ENCODE measurements at places on chromosomes 11 and 22.

GRCh38 chr11:77775936-77776335, 44.6 kb downstream of the RSF1 start:
- no peak for DNase-seq

GRCh38 chr11:4074266-4074665, 20.3 kb upstream of the RRM1 start:
- no peak for DNase-seq

GRCh38 chr11:110090466-110091026, 2.6 kb upstream of the ZC3H12C start:
- no peak for DNase-seq

DNA sequence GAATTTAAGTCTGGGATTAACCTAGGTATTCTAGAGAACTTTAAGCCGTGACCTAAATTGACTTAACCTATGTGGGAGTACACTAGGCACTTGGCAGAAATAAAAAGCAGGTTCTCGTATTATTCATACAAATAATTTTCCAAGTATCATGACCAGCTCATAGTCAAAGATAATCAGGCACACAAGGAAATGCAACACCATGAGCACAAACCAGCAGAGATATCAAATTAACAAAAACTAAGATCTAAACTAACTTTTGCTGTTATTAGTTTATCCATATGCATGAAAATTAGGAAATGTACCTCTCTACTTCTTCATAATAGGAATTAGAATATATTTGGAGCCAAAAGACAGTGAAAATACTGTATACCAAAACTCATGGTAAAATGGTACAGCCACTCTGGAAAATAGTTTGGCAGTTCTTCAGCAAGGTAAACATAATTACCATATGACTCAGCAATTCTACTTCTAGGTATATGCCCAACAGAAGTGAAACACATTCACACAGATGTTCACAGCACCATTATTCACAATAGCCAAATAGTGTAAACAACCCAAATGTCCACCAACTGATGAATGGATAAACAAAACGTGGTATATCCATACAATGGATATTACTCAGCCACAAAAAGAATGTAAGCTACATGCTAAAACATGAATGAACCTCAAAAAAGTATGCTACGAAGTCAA, 154.1 kb downstream of the ENTHD1 start:
- no peak for DNase-seq

GRCh38 chr11:64472593-64473455, 113.9 kb downstream of the RPS6KA4 start:
- no peak for DNase-seq

GRCh38 chr22:42754658-42755057, 34.0 kb upstream of the A4GALT start:
- DNase-seq, result no peak

DNA sequence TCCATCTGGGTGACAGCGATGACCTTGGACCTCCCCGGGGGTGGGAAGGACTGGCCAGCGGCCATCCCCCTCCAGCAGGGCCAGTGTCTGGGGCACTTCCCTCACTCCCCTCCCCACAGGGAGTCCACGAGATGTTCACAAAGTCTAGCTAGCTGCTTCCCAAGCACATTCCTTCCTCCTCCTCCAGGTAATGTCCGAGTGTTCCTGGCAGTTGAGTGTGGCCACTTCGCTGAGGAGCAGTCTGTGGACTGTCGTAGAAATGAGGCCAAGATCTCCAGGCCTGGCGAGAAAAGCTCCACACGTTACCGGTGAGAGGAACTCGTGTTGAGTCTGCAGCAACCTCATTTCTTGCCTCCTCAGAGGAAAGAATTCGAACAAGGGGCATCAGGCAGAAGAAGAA, 425.5 kb downstream of the BRD1 start:
- no peak for DNase-seq

GRCh38 chr11:85751724-85752123, 59.2 kb downstream of the SYTL2 start:
- DNase-seq, result no peak

- DNase-seq, result no peak
Observed at GRCh38 chr11:46860218-46860617, 14.1 kb upstream of the CKAP5 start.

DNA sequence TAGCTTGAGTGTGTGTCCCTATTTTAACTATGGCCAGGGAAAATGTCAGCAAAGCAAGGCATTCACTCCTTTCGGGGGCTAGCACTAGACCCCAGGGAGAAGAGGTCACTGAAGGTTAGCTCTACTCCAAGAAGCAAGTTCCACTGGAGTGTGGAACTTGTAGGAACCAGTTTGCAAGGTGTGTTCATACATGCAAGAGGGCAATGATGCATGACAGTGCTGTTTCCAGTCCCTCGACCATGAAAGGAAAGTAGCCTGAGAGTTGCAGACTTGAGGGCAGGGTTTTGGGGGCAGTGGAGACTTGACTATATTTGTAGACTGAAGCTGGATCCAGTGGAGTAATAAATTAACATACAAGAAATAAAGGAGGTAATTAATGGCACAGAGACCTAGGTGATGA, 21.6 kb upstream of the SLC36A4 start:
- DNase-seq, result no peak

DNA sequence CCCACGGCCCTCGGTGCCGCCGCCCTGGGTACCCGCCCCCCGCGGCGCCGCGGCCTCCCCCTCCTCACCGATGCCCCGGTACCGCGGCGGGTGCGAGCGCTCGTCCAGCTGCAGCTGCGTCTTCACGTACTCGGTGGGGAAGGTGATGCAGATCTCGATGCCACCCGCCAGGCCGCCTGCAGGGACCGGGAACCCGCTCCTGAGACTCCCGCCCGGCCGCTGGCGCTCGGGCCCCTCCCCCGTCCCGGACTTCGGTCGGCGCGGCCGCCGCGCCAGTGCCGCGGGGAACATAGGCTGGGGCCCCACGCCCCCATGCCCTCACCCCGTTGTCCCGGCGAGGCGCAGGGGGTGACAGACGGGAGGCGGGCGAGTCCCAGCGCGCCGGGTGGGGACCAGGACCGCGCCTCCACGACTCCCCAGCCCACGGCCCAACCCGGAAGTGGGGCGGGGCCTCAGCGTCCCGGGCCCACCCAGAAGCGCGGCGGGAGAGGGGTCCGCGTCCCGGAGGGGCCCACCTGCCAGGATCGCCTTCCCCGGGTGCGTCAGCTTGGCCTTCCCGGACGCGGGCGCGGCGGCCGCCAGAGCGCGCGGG, 375 bp downstream of the SLC25A1 start:
- no peak for DNase-seq

DNA sequence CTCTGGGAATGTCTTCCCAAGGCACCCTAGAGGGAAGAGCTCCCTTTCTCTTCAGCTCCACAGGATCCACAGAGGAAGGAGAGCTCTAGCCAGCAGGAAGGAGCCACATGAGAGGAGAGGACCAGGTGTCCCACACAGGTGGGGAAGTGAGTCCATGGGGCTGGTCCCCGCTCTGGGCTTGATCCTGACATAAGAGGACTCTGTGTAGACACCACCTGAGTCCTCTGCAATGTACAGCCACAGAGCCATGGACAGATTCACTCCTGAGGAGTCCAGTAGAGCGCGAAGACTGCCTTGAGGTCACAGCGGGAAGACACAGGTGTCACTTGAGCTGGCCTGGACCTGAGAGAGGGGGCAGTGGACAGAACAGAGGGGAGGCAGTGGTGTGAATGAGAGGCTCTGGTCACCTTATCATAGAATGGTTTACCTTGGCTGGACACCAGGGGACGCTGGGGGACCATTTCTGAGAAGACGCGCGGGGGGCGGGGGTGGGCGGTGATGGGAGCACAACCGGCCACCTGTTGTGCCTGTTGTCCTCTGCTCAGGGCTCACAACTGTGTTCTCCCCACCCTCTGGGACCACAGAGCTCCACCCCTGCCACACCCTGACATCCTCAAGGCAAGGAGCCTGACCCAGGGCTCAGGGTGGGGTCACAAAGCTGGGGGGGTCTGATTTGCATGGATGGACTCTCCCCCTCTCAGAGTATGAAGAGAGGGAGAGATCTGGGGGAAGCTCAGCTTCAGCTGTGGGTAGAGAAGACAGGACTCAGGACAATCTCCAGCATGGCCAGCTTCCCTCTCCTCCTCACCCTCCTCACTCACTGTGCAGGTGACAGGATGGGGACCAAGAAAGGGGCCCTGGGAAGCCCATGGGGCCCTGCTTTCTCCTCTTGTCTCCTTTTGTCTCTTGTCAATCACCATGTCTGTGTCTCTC, 128.2 kb downstream of the ZNF280B start:
- no peak for DNase-seq

DNA sequence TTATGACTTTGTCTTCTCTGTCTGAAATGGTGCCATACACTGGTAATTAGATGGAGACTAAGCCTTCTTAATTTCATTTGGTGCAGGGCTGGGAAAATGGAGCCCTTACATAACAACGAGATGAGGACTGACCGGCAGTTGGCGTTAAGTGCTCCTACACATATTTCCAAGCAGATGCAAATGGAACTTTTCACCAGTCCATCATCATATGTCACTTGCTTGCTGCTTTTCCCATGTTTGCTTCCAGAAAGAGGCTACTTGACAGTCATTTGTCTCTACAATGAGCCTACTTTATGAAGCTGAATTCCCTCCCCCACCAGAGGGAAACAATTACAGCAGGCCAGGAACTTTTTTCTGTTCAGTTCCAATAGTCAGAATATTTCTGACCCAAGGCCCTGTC, 32.6 kb downstream of the SVIP start:
- no peak for DNase-seq

DNA sequence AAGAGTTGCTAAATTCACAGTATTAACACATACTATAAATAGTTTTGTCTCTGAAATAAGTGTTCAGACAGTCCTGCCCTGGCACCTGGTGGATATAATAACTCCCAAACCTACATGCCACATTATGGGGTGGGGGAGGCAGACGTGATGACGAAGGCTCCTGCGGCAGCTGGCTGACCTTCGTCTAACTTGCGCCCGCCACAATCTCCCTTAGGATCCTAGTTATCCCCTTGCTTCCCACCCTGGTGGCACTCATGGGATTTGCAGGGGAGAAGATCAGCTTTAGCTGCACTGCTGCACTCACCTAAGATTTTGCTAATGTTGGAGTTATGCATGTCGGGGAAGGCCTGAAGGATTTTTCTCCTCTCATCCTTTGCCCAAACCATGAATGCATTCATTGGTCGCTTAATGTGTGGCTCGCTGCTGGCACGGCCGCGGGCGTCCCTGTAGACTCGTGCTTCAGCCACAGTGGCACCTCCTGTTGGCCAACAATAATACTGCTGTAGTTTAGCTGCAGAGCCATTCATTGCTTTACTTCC, 367.6 kb downstream of the SOX6 start:
- no peak for DNase-seq

DNA sequence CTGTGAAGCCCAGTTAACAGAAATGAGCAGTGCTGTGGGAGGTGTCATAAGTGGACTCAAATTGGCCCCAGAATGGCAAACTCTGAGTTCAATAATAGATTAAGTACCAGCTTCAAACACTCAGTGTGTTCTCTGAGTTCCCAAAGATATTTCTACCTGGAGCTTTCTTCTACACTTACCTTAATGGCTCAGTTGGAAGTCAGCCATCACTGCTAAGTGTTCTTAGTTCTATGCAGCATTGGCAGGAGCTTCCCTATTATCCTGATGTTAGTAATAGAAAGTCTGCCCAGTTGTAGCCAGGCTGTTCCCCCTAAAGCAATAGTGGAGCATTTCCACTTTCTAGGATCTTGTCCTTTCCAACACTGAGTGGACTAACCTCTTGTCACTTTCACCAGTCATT, 9.7 kb upstream of the PIK3IP1 start:
- no peak for DNase-seq

DNA sequence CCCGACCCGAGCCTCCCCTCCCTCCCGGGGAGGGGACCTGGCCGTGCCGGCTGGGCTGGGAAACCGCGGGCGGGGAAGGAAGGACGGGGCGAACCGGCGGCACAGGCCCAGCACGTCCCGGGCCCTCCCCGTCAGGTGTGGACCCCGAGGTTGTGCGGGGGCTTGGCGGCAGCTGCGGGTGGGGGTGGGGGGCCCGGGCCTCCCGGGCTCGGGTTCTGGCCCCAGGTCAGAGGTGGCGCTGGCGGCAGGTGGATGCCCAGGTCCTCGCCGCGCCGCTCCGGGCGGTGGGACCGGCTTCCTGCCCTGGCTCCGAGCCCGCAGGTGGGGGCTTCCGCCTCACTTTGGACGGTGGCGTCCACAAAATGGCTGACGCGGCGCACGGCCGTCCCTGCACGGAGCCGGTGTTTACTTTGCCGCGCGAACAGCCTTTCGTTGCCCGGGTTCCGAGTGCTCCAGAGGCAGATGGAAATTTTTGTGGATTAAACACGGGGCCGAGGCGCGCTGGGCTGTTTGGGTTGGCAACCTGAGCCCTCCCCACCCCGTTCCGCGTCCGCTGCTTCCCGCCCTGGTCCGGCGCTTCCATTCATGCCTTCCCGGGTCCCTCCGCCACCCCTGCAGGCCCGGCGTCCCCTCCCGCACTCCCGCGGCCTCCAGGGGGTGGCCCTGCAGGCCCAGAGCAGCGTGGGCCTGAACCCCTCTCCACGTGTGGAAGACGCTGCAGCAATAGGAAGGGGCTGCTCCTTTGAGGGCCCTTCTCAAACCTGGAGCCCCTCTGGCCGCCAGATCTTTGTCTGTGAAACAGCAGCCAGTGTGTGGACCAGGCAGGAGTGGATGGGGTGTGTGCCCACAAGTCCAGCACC, 92.0 kb upstream of the KCNQ1OT1 start:
- no peak for DNase-seq

DNA sequence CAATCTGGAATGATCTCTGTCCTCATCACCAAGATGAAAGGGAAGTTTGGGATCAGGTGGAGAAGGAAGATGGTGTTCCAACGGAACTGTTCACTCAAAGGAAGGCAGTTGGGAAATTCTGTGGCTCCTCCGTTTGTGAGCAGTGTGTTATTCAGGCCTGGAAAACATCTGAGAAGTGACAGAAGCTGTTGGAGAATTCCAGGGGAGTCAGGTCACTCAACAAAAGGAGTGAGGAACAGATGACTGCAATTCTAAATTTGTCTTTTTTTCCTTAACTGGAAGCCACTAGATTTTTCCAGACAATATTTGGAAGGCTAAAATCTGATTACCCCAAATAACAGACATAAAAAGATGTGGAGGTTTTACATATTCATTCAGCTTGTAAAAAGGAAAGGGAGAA, 107.8 kb downstream of the CD44 start:
- DNase-seq, result no peak

DNA sequence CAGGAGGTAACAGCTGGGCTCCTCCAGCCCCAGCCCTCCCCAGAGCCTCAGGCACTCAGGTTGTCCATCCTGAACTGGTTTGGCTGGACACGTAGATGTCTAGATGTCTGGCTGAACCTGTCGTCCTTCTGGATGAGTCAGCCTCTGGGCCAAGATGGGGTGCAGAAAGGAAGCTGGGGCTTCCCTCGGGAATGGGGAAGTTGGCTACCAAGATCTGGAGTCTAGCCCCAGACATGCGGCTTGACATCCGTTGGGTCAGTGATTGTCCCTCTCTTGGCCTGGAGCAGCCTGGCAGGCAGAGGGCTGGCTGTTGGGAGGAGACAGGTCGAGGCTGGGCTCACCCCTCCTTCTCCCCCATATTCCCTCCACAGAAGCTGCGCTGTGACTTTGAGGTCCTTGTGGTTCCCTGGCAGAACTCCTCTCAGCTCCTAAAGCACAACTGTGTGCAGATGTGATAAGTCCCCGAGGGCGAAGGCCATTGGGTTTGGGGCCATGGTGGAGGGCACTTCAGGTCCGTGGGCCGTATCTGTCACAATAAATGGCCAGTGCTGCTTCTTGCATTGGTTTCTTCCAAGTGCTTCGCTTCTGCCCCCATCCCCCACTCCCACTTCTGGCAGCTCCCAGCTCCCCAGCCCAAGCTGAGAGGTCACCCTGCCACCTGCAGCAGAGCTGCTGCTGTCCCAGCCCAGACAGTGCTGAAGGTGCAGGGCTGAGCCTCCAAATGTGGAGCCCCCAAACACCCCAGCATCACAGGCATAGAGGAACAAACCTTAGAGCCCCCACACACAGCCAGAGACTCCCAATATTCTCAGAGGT, 1.3 kb downstream of the CST6 start:
- no peak for DNase-seq

All from esophagus squamous epithelium (tissue), 5 donors.